NCI-H460 (cell line): ENCODE measurements at places on chromosomes 3 and 15. TPM values are rescaled to one million over a fixed set of nuclear protein-coding genes. Genes with fewer than 3 reads are reported as not detected.

DNA sequence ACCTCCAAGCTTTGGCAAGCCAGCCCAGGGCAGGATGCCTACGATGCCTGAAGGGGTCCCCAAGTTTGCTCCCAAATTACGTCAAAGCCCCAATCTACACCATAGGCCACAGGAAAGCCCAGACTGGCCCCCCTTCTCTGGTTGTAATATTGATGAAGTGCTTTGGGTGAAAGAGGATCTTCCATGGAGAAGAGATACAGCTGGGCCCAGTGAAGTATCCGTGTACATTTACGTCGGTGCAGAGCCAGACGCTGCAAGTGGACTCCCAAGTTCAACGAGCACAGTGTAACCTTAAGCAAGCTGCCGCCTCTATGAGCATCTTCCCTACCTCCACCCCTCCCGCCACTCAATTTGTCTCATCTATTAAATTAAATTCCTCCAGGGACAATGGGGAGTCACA is 100.1 kb upstream of the TPM1 start:
- no peak for DNase-seq

The ZBBX gene
- total RNA-seq: 0.05 TPM in 1 of 2 replicates, not detected in the other

DNA sequence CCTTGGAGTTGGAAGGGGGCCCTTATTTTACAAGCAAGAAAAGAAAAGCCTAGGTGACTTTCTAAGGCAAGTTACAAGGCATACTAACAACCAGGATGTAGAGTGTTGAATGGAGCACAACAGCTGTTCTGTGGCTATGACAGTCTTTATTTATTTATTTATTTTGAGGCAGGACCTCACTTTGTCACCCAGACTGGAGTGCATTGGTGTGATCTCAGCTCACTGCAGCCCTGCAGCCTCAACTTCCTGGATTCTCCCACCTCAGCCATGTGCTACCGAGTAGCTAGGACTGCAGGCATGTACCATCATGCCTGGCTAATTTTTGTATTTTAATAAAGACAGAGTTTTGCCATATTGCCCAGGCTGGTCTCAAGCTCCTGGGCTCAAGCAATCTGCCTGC is 973.4 kb downstream of the ROBO1 start:
- DNase-seq: no peak

DNA sequence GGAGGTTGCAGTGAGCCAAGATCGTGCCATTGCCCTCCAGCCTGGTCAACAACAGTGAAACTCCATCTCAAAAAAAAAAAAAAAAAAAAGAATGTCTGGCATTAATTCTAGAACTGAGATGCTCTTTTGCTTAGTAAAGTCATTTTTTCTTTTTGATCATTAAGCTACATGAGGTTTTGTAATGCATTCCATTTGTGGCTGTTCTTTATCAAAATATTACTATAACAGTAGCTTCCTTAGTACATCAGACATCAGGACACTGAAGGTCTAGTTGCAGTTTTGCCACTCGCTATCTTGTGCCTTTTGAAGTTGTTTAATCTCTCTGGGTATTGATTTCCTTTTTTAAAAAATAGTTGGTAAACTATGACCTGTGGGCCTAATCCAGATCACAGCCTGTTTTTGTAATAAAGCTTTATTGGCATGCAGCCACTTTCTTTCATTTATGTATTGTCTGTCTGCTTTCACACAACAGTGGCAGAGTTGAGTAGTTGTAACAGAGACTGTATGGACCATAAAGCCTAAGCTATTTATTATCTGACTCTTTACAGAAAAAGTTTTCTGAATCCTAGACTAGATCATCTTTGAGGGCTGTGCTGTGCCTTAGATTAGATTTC is 76.6 kb downstream of the SLC25A26 start:
- DNase-seq: no peak

- no peak for DNase-seq
Measured at GRCh38 chr15:29312387-29312786, 42.8 kb upstream of the NSMCE3 start.

The ITPKA gene
- 1.4 and 1.6 TPM in 2 replicates for total RNA-seq

GRCh38 chr3:112531358-112531781 is 30.4 kb downstream of the ATG3 start:
- peak; percentile 11 for DNase-seq

The ITGB5 gene
- total RNA-seq: 124 and 127 TPM in 2 replicates

DNA sequence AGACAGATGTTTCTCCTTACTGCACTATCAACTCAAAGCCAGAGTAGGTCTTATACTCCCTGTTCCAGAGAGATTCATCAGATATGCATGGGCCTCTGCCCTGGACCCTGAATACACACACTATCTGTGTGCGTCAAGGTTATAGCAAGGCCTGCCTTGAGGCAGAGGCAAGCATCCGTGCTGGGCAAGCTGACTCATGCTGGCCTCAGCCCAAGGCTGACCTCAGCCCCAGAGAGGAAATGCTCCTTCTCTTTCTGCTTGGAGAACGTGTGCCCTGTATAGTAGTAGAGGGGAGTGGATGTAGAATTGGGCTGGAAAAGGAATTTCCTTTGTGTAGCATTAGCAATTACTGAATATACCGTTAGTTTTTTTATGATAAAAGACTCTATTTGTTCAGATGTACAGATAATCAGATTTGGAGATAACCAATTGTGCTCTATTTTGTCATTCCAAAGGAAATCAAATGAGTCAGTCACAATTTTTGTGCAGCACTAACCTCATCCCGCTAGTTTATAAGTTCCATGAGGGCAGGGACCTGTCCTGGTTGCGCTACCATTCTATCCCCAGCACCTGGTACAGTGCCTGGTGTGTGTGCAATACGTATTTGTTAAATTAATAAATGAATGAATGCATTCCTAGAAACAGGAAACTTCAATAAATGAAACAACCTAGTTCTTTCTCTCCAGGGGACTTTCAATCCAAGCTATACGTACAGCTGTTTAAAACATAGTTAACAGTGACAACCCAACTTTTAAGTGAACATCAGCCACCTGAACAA is 13.3 kb upstream of the PAQR9 start:
- peak; percentile 80 for DNase-seq

DNA sequence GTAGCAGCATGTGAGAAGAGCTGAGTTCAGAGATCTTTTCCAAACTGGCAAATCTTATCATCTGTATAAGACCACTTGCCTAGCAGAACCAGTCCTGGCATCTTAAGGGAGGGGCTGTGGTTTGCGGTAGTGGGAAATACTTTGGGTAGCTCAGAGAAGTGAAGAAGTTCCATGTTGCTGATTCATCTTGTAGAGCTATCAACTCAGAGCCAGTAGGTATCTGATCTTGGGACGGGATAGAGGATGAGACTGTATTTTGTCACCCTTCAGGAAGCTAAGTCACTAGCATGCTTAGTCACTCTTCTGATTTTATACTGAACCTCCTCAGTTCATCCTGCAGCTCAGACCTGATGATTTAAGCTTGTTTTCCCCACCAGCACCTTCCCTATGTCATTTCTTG is 211.4 kb downstream of the NR1D2 start:
- DNase-seq: no peak
